ENCODE measurements at places on chromosomes 5 and 9.

- DNase-seq, result no peak
Measured at GRCh38 chr5:109354761-109355160, 55.0 kb downstream of the PJA2 start.

DNA sequence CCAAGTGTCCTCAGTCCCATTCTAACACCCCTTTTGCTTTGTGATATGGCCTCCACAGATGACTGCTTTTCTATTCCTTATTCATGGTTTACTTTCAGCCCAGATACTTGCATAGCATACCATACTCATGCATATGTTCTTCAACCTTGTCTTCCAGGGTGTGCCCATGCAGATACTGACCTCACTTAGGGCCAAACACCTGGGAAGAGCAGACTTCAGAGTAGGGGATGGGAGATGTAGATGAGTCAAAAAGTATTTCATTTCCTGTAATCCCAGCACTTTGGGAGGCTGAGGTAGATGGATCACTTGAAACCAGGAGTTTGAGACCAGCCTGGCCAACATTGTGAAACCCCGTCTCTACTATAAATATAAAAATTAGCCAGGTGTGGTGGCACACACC lies 58.3 kb downstream of the NRG2 start:
- DNase-seq, result no peak

DNA sequence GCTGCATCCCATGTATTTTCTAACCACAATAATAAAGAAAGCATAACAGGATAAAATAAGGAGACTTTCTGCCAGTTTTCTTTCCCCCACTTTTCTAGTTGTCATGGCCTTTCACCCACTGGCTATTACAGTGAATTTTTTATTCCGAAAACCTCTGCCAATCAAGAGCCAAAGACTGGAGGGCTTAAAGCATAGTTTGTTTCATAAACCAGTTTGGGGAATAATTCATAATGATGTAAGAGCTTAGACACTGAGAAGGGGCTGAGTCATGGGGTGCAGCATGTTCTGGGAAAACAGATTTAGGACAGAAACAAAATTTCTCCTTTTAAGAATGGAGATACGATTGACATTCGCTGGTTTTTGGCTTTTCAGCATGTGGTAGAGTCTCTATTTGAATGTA lies 4.4 kb upstream of the GLIPR2 start:
- DNase-seq, result no peak

- DNase-seq, result no peak
Measured at GRCh38 chr9:94996641-94997040, 270.1 kb downstream of the AOPEP start.

- DNase-seq, result no peak
Measured at GRCh38 chr5:5203451-5203850, 63.3 kb downstream of the ADAMTS16 start.

DNA sequence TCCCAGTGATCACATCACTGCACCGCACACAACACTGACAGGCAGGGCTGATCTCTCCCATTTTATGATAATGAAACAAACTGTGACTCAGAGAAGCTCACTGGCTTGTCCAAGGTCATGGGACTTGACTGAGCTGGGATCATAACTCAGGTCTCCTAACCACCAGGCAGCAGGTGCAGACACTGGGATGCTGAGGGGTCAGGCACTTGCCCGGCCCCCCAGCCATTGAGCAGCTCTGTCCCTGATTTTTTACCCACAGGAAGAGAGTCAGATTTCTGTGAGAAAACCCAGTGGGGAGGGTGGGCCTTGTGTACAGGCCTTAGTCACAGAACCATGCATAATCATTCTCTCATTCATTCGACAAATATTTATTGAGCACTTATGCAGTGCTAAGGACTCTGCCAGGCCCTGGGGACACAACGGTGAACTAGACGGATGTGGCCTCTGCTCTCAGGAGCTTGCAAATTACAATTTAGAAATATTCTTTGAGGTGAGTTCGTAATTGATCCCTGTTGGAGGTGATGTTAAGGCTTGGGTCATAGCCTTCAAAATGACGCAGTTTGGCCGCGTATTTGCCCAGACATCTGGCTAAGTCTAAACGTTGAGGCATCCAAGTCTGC lies 54.5 kb upstream of the TGFBR1 start:
- no peak for DNase-seq

DNA sequence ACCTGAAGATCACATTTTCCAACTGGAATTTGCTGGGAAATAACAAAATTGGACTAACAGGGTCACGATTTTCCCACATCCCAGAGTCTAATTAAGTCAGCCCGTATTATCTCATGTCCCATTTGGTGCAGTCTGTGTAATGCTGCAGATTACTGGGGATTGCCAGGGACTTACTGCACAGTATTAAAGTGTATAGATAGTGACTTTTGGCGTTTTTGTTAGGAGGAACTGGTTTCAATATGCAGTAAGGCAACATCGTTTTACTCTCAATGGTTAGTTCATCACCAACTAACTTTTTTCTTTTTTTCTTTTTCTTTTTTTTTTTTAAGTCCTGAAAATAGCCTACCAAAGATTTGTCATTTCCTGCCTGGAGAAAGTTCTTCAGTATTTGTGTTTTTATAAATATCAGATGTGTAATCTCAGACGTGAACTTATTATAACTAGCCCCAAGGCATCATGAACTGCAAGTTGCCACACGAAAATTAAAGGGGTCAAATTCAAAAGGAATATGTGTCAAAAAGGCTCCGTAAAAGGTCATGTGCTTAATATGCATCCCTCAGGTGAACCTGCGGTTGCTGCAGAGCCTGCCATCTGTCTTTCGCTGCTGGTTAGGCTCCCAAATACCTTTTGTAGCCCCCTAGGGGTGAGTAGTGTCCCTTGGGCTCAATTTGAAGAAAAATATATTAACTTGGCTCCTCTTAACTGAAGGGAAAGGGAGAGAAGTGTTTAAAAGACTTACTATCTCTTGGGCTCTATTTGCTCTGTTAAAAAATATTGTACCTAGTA lies 176.7 kb upstream of the ADAMTSL1 start:
- DNase-seq, result no peak

GRCh38 chr5:43514471-43514815 lies 505 bp downstream of the C5orf34 start:
- peak; percentile 34 for DNase-seq

Measured in LoVo (cell line).